ENCODE measurements at places on chromosomes 4 and X.

DNA sequence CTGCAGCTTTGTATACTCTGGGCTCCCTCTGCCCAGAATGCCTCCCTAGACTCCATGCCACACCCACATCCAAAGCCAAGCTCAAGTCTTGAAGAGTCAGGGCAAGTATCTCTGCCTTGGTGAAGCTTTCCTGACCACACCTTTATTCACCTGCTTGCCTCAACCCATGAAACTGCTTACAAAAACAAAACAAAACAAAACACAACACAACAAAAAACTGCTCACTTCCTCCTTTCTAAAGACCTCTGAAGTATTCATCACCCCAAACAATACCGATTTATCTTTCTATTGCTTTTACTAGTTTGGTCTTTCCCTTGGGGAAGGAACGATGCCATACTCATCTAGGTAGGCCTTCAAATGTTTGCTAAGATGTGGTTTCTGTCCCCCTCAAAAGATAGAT is 45.0 kb downstream of the TMEM165 start:
- DNase-seq = no peak

DNA sequence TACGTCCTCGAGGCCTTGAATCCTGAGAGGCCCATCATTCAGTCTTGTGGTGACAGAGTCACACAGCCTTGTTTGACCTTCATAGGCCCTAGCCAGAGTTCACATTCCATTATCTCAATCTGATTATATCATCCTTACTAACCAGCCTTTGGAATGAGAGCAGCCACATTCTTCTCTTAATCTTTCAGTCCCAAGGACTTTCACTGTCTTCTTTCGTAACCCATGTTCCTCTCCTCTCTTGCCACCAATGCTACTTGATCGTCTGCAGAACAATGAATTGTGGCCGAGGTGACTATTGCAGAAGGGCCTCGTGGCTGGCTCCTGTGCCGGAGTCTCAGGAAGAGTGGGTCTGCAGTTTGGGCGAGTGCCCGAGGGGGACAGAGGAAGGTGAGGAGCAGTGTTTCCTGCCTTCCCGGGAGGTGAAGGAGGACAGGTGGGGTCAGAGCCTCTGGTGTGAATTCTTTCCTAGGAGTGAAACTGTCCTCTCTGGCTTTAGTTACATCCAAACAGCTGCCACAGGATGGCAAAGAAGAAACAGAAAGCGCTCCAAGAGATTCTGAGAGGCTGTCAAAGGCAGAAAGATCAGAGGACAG is 94.6 kb downstream of the LIMCH1 start:
- DNase-seq = no peak

DNA sequence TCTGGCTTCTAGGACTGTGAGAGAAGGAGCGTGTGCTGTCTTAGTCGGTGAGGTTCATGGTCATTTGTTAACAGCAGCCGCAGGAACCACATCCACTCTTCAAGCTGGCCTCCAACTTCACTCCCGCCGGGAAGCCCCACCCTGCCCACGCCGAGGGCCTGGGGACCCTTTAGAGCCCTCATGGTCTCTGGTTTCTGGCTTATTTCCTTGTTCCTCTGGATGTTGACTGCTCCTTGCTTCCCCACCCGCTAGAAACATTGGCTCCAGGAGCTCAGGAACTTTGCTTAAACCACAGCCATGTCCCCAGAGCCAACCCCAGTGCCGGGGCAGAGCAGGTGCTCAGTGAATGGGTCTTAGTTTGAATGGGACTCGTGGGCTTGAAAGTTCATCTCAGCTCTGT is 40.8 kb downstream of the HTRA3 start:
- DNase-seq = no peak

DNA sequence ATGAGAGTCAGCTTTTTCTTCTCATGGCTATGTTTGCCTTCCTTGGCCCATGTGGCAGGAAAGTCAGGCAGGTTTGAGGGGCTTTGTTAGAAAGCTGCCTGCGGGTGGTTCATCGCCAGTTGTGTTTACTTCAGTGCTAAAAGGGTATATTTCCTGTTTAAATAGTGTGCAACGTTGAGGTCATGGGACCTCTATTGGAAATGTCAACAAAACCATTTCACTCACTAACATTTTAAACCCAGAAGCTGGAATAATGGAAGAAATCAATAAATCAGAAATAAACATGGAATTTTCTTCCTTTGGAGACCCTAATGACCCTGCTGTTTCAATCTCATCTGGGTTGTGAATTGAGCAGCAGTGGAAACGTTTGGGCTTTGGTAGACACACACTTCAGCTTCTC is 185.8 kb downstream of the ANKRD50 start:
- no peak for DNase-seq

- DNase-seq = no peak
Measured at GRCh38 chr4:176467001-176467400, 147.2 kb downstream of the SPCS3 start.

DNA sequence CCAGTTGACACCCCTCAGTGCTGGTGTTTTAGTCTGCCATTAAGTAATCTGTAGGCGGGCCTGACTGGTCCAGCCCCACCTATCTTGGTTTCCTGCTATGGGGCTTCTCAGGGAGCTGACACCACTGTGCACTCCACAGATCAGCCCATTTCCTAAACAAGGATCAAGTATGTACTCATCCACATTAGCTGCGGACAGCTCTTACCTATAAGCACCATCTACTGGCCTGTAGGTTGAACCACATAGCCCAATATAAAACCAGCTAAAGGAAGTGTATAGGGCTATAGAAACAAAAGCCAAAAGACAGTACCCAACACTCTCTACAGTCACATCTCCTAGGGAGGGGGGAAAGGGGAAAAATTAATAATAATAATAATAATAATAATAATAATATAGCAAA is 353.5 kb upstream of the CXorf51B start:
- no peak for DNase-seq

- no peak for DNase-seq
Measured at GRCh38 chr4:5043579-5043978, 7.7 kb upstream of the STK32B start.

DNA sequence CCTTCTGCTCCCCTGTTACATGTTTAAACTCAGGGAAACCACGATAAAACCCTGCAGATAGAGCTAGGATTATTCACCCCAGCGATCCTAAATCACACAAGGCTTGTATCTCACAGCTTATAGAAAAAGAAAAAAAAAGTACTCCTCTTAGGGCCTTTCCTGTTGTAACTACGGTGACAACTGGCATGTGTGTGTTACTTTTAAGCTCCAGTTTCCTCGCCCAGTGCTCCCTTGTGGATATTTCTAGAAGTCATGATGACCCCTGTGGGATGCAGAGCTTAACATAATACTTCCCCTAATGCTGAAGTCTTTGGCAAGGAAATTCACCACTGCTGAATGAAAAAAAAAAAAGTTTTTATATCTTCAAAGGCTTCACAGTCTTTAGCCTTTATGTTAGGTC is 114.7 kb downstream of the NWD2 start:
- DNase-seq = no peak

GRCh38 chrX:80766916-80767315 is 42.8 kb downstream of the BRWD3 start:
- DNase-seq = no peak

- DNase-seq = no peak
Measured at GRCh38 chr4:128548381-128548780, 260.8 kb upstream of the PGRMC2 start.

GRCh38 chr4:117491516-117491915 is 406.1 kb upstream of the TRAM1L1 start:
- no peak for DNase-seq

DNA sequence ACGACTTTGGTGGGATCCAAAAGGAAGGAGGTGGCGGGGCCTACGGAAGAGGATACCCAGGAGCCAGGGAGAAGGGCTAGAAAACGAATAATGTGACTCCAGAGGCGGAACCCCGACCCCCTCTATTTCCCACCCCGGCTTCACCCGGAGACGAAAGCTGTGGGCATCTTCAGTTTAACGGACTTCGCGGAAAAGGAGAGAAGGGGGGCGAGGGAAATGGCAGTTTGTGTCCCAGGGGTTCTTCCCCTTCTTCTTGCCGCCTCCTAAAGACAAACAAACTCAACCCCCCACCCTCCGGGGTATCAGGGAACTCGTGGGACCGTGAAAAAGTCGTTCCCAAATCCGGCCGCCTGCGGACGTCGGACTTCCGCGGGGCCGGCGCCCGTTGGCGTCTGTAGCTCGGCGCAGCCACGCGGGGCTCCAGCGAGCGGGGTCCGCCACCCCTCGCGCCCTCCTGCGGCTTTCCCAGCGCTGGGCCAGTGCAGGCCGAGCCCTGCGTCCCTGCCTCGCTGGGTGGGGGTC is 3.6 kb upstream of the LEF1 start:
- no peak for DNase-seq

DNA sequence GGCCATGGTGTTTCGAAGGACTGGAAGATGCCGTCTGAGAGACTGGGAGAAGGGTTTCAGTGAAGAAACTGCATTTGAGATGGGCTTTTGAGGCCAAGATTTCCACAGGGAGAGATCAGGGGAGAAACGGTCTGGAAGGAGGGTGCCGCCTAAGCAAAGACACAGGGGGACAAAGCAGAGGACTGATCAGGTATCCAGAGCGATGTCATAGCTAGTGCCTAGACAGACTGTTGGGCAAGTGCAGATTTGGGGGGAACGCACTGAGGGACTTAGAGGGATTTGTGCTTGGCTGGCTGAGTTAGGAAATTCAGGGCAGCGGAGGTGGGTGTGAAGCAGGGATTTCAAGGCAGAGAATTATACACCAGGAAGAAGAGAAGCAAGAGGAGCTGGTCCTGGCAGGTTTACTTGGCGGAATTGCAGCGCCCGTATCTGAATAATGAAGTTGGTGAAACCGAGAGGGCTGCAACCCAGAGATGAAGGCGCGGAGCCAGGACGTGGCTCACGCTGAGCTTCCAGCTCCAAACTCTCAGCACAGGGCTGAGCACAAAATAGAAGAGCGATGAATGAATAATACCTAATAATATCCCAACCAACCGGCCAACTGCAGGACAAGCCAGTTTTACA is 106.9 kb downstream of the MAML3 start:
- DNase-seq = no peak

DNA sequence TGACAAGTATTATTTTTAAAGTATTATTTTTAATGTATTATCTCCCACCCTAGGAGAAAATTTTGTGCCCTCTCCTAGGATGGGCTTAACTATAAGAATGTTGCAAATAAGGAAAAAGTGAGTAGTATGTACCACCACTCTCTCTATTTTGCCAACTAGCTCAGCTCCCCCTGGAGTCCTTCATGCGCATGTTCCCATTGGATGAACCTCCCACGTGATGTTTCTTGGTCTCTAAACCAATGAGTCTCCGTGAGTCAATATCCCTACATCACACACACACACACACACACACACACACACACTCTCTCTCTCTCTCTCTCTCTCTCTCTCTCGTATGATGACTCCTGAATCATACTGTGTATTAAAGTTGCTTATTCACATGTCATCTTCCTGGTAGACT is 129.7 kb upstream of the ZFP42 start:
- no peak for DNase-seq

GRCh38 chr4:120156120-120156718 is 89.6 kb upstream of the MAD2L1 start:
- DNase-seq = no peak

- DNase-seq = no peak
Measured at GRCh38 chr4:150402871-150403272, 179.1 kb upstream of the MAB21L2 start.

DNA sequence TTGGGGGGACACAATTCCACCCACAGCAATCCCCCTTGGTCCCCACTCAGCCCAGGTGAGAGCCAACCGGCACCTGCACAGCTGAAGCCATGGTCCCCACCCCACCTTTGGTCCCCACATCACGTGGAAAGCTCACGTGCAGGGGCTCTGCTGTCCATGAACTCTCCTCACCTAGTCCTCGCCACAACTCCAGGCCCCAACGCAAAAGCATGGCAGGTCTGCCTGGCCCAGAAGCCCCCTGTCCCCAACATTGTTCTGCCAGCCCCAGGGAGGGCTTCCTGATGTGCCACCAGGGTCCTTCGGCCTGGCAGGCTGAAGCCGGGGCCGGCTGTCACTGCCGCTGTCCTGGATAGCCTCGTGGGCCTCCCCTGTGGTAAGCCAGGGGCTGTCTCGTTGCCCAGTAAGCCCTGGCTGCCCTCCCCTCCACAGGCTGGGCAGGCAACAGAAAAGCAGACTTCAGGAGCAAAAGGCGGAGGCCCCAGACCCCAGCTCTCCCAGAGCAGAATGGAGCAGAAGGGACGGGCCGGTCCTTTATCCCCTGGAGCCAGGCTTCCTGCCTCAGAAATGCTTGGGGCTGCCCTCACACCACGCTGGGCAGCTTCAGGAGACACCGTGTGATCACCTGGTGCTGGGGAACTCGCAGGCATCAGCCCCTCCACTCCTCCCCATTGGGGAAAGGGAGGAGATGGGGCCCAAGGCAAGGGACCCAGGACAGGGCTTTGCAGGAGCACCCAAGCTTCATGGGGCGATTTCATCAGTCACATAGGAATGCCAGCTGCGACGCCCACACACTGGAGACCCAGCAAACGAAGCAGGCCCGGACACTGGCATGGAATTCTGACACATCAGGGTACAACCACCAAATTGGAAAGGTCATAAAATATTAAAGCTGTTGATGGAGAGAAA is 103.7 kb downstream of the ADRA2C start:
- DNase-seq = no peak

DNA sequence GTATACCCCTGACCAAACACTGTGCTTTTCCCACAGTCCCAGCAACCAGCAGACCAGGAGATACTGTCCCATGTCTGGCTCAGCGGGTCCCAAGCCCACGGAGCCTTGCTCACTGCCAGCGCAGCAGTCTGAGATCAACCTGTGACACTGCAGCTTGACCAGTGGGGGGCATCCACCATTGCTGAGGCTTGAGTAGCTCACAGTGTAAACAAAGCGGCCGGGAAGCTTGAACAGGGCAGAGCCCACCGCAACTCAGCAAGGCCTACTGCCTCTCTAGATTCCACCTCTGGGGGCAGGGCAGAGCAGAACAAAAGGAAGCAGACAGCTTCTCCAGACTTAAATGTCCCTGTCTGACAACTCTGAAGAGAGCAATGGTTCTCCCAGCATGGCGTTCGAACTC is 58.1 kb downstream of the SLC10A6 start:
- DNase-seq = no peak

DNA sequence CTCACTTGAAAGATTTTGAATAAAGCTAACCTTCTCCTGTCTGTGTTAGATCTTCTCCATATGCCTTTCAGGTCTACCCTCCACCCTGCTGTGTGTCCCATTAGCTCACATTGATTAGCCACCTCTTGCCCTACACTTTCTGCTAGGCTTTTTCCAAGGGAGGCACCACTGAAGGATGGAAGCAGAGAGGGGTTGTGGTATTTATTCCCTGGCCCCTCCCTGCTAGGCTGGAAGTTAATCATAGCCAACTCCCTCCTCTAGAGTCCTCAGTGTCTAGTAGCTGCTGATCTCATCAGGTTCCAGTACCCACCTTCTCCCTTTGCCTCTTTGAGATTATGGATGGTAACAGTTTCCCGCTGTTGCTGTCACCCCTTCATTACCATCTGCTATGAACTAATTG is 8.9 kb upstream of the SMIM43 start:
- DNase-seq = no peak

DNA sequence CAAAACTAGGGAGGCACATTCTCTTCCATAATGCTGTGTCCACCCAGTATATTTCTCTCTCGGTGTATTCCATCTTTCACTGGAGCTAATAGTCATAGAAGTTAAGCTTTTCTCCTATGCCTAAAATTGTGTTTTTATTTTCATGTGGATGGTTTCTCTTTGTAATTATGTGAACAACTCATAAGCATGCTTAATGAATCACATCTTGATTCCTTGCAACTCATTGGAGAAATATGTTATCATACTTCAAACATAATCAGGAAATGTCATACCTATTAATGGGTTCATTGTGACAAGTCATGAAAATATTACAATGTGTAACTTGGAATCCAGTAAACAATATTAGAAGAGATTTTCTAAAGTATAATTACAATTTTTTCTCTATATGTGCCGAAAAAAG is 186.3 kb downstream of the SLC7A11 start:
- no peak for DNase-seq

All from stimulated activated CD8-positive, alpha-beta memory T cell treated with anti-CD3 and anti-CD28 coated beads, Interleukin-7, amount 100 ng/mL, for 48 hours (primary cell).